ENCODE measurements at places on chromosomes 4 and X. TPM values are rescaled to one million over a fixed set of nuclear protein-coding genes. Genes with fewer than 3 reads are reported as not detected.

AFF2 gene
- polyA plus RNA-seq: 5.0 TPM

RGS12 gene
- polyA plus RNA-seq: 64.4 TPM

ATOH1 gene
- polyA plus RNA-seq: not detected

AVPR2 gene
- 4.7 TPM for polyA plus RNA-seq

EXOC1 gene
- polyA plus RNA-seq: 43.4 TPM

ARHGAP36 gene
- polyA plus RNA-seq: 0.06 TPM

CTAG1B gene
- not detected for polyA plus RNA-seq

MAGEB18 gene
- polyA plus RNA-seq: not detected

GAGE13 gene
- not detected for polyA plus RNA-seq

REELD1 gene
- polyA plus RNA-seq: 0.40 TPM

KCNIP4 gene
- polyA plus RNA-seq: 15.2 TPM

DNA sequence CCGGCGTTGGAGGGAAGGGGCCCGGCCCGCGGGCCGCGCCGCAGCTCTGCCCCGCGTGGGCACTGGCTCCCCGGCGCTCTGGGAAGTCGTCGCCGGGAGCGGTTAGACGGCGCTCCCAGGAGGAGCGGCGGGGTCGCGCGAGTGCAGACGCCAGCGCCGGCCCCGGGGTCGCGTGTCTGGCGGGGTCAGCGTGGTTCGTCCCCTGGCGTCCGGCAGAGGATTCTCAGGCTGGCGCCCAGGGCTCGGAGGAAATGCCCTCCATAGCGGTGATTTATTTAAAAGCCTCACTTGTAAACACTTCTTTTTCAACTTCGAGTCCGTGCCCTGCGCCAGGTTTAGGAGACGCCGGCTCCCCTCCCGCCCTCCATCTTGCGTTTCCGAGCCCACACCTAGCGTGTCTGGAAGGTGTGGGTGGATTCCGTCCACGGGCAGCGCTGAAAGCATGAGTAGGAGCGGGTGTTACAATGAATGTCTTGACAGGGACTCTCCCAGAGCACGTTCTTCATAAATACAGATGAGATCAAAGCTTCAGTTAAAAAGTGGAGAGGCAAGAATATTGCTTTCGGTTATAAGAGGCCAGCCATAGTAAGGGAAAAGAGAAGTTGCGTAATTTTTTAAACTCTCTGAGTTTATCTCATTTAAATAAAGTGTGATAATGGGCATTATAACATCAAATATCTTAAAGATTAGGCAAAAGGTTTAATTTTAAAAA, 692 bp downstream of the FAM241A start:
- DNase-seq: no peak

DNA sequence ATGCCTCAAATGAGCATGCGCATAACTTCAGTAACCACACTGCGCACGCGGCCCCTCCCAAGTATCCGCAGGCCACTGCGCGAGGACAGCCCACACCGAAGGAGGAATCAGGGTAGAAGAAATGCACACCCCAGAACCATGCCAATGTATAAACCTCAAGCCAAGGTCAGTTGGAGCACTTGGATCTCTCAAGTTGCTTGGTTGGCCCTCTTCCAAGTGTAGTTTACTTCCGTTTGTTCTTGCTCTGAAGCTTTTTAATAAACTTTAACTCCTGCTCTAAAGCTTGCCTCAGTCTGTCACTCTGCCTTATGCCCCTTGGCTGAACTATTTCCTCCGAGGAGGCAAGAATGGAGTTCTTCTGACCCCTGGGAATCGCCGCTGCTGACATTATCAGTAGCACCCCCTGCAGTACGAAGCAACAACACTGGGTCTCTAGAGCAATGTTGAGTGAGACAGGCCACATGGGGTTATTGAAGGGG, 22.0 kb upstream of the SPINK2 start:
- DNase-seq: no peak

DNA sequence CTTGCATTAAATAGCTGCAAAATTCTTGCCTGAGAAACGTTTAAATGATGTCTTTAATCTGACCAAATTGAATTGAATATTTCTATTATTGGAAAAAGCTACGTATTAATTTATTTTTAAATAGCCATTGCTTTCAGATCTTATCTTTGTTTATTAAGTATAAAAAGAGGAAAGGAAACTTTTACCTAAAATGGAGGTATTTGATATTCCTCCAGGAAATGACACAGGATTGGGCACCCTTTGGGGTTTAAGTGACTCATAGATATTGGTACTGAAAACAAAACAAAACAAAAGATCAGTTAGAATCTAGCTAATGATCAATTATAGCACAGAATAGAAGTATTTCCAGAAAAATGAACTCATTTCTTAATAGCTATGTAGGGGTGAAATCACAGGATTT, 34.1 kb downstream of the PLS3 start:
- DNase-seq: no peak

GRCh38 chrX:115591856-115592842, 31.2 kb downstream of the PLS3 start:
- no peak for DNase-seq

- DNase-seq: no peak
These were observed 118.9 kb upstream of the GK2 start for GRCh38 chr4:79526641-79527565.

GRCh38 chr4:22478426-22478825, 37.4 kb downstream of the ADGRA3 start:
- DNase-seq: no peak

DNA sequence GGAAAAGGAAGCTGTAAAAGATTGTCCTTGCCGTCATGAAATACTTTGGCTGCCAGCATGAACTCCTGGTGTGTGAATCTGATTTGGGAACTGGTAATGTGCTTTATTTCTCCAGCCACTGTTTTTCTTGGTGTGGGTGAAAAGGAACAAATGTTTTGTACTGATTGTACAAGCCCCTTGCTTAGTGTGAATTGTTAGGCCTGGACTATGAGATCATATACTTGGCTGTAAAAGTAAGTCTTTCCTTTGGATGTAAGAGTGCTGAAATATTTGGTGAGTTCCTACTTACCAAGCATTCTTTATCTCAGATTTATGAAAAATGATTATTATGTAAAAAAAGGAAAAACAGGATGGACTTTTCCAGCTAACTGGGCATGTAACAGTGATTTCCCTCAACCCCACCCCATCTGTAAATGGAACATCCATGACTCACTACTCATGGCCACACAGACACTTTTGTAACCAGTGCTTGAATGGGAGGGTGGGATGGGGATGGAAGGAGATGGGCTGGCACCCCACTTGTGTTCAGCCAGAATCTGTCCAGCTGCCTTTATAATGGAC, 6.3 kb downstream of the FNIP2 start:
- no peak for DNase-seq

GRCh38 chr4:172721659-172722058, 447.0 kb upstream of the GALNT7 start:
- no peak for DNase-seq

DNA sequence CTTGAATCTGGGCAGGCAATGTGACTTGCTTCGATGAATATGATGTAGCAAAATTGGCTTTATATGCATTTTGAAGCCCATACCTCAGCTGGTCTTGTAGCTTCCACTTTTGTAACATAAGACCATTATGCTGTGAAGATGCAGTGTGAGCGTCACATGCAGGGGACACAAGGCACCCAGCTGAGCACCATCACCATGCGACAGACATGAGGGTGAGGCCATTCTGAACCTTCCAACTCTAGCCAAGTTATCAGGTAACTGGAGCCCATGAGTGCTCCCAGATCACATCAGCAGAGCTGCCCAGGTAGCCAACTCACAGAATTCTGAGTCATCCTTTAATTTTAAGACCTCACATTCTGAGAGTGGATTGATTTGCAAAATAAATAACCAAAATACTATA, 705.9 kb downstream of the FSTL5 start:
- no peak for DNase-seq

DNA sequence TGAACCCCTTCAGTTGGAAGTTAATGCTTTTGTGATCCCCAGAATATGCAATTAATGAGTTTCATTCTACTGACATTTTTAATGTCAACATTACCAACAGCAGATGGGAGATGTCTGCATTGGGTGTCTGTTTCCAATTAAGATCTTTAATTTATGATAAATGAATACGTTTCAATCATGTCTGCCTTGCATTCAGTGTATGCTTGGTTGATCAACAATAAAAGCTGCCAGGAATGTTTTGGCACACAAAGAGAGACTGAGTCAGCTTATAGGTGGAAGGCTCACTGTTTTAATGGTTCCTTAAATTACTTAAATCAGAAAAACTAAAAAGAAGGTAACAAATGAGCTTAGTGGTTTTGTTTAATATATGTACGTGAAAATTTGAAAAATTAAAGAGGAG, 359.9 kb upstream of the CNKSR2 start:
- DNase-seq: no peak

DNA sequence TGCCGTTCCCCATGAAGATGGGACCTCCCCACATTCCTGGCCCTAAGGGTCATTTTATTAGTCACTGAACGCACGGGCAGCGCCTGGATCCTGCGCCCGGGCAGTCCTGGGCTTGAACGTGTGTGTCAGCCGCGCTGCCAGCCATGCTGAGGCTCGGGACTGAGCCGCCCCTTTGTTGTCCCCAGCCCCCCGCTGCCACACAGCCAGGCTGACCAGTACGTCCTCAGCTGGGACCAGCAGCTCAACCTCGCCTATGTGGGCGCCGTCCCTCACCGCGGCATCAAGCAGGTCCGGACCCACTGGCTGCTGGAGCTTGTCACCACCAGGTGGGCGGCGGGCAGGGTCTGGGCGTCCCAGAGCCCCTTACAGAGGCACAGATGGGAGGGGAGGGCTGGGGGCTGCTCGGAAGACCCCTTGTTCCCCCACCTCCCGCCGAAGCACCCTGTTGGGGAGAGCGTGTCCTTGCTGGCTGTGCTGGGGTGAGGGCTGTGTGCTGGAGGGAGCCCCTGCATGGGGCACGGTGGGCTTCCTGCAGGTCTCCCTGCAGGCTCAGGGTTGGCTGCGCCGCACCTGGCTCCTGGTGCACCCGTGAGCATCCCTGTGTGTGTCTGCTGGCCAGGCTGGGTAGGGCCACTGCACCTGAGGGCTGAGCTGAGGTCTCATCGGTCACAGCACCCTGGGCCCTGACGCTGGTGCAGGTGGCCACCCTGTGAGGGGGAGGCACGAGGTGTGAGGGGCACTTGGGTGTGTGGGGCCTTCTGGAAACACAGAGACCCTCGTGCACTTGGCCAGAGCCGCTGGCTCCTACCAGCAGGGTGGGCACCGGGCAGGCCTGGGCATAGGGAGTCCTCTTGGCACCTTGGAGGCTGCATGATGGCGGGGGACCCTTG, 1.0 kb downstream of the IDUA start:
- DNase-seq: no peak

- DNase-seq: no peak
These were observed 98.0 kb downstream of the AMMECR1 start for GRCh38 chrX:110219920-110220319.

GRCh38 chrX:78624962-78625909, 33.9 kb downstream of the RTL3 start:
- DNase-seq: peak; percentile 29

DNA sequence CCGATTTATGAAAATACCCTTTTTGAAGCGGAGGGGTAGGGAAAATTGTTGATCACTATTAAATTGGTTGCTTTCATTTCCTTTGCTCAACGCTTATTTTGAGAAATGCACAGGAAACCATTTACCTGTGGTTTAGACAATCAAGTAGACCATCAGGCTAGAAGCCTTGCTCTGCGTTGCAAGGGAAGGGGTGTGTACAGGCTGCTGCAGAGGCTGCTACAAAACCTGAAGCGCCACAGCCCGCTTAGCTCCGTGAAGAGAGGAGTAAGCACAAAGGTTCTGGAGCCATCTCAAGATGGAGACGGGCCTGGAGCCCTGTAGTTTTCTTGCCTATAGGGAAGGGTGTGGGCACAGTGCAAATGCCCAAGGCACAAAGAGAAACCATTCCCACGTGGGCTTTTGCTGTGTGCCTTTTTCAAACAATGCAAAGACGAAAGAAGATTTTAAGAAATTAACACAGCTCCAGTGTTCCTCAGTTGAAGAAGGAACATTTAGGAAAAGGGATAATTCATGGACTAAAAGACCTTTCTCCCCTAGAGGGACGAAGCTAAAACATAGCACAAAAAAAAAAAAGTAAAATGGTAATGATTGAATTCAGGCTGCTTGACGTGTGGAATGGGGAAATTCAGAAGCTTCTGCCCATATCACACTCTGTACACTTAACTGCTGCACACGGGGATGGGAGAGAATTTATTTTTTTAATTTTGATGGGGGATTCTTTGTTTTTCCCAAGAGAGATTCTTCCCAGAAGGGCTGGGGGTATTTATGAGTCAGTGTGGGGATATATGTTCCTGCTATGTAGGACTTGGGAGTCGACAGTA, 3.5 kb downstream of the TMSB4X start:
- DNase-seq: no peak

GRCh38 chr4:48862661-48863060, 31.8 kb downstream of the OCIAD1 start:
- DNase-seq: no peak

DNA sequence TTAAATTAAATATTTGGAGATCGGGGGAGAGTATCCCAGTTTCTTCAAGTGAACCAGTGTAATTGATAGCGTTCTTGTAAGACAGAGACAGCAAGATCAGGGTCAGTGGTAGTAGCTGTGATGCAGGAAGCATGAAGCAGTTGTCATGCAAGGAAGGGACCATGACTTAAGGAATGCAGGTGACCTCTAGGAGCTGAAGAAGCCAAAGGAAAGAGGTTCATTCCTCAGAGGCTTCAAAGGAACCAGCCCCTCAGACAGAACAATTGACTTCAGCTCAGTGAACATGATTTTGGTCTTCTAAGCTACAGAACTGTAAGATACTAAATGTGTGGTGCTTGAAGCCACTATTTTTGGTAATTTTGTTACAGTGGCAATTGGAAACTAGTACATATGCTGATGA, 51.6 kb downstream of the GLRB start:
- no peak for DNase-seq

DNA sequence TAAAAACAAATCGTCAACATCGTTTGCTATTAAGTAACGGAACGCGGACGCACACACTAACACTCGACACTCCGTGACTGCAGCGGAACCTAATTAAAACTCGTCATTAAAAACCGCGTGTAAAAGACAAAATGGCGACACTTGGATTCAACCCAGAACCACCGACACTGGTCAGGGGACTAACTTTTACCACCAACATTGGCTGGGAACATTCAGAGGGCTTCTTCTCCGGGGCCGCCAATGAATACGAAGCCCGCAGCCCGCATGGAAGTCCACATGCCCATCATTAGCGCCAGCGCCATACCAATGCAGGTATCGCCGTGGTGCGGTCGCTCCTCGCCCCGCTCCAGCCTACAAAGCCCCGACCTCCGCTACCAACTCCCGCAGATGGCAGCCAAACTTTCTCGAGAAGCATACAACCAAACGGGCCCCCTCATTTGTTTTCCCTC, 498 bp downstream of the RBMX start:
- DNase-seq: no peak

GRCh38 chr4:155658681-155659064, 8.0 kb upstream of the GUCY1A1 start:
- DNase-seq: no peak

GRCh38 chr4:153432965-153433753, 33.0 kb upstream of the TMEM131L start:
- DNase-seq: no peak

DNA sequence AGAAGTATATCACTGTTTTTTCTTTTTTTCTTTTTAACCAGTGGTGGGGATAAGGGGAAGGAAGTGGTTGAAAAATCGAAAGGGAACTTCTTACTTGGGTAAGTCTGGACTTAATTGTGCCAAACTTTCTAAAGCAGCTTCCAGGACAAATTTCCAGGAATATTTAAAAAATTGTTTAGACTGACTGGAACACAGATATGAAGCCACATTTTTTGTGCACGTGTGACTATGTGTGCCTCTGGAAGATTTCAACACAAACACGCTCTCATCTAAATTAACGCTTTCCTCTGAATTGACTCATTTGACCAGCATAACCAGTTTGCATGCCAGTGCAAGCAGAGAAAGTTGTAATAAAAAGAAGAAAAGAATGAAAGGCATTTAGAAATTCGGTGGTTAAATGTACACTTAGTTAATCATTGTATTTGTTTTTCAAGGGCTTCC, 18.8 kb upstream of the YTHDC1 start:
- no peak for DNase-seq
